ENCODE measurements at places on chromosomes 6 and 20.
A peak's percentile ranks its signal among the peaks of the same experiment; 100 is the strongest.

GRCh38 chr20:12997128-12997655 lies 11.6 kb upstream of the SPTLC3 start:
- DNase-seq, result no peak

DNA sequence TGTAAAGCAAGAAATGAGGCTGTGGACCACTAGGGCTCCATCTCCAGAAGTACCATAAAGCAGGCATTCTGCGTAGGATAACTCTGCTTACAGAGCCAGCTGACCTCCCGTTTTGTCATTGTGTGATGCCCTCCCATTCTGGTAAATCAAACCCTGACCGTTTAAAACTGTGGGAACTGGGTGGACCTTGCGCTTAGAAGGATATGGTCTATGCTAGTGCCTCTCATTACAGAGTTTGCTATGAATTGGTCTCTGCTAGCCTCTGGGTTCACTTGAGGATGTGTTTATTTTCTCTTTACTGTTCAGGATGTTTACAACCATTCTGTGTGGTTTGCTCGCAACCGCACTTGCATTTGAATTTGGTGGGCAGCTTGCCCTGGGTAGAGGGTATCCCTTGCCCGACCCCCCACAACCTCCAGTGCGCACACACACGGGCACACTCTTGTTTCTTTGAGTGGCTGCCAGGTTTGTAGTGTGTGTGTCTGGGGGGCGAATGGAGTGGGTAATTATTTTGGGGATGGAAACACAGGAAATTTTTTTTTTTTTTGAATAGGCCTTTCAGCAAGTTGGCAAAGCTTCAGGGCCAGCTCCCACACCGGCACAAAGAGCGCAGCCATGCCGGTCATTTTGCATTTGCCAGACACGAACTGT lies 198.3 kb downstream of the JARID2 start:
- peak; percentile 23 for DNase-seq

GRCh38 chr20:49636447-49636846 lies 68.5 kb upstream of the PTGIS start:
- DNase-seq, result peak; percentile 84

- DNase-seq, result no peak
Observed at GRCh38 chr6:41644297-41644879, 6.1 kb downstream of the MDFI start.

GRCh38 chr20:24948939-24949679 lies at the start of gene CST7:
Gene CST7 (plus strand): TSS chr20:24949269. CDS start chr20:24949506, 237 bp downstream.
- no peak for DNase-seq

- no peak for DNase-seq
Observed at GRCh38 chr20:54267483-54268003, 59.7 kb downstream of the PFDN4 start.

GRCh38 chr20:4567170-4567569 lies 154.5 kb upstream of the PRND start:
- no peak for DNase-seq

DNA sequence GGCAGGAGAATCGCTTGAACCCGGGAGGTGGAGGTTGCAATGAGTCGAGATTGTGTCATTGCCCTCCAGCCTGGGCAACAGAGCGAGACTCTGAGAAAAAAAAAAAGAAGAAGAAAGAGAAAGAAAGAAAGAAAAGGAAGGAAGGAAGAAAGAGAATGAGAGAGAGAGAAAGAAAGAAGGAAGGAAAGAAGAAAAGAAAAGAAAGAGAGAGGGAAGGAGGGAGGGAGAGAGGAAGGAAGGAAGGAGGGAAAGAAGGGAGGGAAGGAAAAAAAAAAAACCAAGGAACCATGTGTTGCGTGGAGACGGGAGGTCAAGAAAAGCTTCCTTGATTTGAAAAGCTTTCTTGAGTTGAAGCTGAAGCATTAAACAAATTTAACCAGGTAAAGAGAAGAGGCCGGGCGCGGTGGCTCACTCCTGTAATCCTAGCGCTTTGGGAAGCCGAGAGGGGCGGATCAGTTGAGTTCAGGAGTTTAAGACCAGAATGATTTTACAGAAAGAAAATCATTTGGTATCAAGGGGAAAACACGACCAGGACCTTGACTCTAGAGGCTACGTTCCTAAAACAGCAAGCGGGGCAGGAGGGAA lies 90.5 kb upstream of the PRSS16 start:
- DNase-seq, result no peak

DNA sequence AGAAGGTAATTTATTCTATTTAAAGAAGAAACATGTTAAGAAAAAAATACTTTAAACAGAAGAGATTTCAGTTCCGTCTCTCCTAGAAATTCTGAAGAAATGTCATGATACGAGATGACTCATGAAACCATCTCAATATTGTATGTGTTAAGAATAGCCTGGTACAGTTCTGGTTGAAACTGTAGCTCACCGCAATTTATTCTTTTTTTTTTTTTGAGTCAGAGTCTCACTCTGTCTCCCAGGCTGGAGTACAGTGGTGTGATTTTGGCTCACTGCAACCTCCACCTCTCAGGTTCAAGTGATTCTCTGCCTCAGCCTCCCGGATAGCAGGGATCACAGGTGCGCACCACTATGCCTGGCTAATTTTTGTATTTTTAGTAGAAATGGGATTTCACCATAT lies 103.3 kb downstream of the ARHGAP18 start:
- no peak for DNase-seq

Measured in NCI-H1092 (cell line).